Activated CD4-positive, alpha-beta T cell treated with anti-CD3 and anti-CD28 coated beads, Interleukin-2, amount 10 ng/mL, durations not matched to agents 7 days and 5 days (primary cell): ENCODE measurements at places on chromosomes 2 and 18. TPM values are rescaled to one million over a fixed set of nuclear protein-coding genes. Genes with fewer than 3 reads are reported as not detected.

DNA sequence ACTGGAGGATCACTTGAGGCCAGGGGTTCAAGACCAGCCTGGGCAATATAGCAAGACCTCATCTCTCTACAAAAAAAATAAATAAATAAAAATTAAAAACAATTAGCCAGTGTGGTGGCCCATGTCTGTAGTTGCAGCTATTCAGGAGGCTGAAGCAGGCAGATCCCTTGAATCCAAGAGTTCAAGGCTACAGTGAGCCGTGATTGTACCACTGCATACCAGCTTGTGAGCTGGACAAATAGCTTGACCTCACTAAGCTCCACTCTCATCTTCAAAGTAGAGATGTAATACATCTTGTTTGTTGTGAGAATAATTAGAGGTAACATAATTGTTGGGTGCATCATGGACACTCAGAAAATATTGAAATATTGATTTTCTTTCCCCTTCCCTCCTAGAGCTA, 31.1 kb upstream of the MAPRE2 start:
- DNase-seq, result no peak
- no peaks in the 10 kb centered on the region for H3K27me3 ChIP-seq
- H3K4me1 ChIP-seq, result no peaks in the 10 kb centered on the region
- H3K27ac ChIP-seq, result no peak overlapping the region
- no peak overlapping the region for H3K4me3 ChIP-seq

GRCh38 chr2:239625971-239626734, 225.3 kb upstream of the HDAC4 start:
- peaks cover 30% of the 10 kb centered on the region for H3K4me1 ChIP-seq
- H3K27ac ChIP-seq, result no peak overlapping the region
- no peak overlapping the region for H3K4me3 ChIP-seq
- peaks cover 2% of the 10 kb centered on the region for H3K27me3 ChIP-seq
- no peaks in the 10 kb centered on the region for H3K36me3 ChIP-seq

GRCh38 chr2:5076599-5076998, 615.6 kb upstream of the SOX11 start:
- no peak overlapping the region for H3K4me3 ChIP-seq
- DNase-seq, result no peak
- no peaks in the 10 kb centered on the region for H3K4me1 ChIP-seq
- no peak overlapping the region for H3K27ac ChIP-seq
- H3K36me3 ChIP-seq, result no peaks in the 10 kb centered on the region
- no peaks in the 10 kb centered on the region for H3K27me3 ChIP-seq

- H3K4me1 ChIP-seq, result peaks cover 4% of the 10 kb centered on the region
- no peaks in the 10 kb centered on the region for H3K27me3 ChIP-seq
- H3K36me3 ChIP-seq, result peaks cover 6% of the 10 kb centered on the region
- no peak overlapping the region for H3K27ac ChIP-seq
Observed at GRCh38 chr18:49142216-49142615, 191.5 kb upstream of the SMAD7 start.

GRCh38 chr2:9057939-9058761, 54.7 kb upstream of the MBOAT2 start:
- no peak overlapping the region for H3K27ac ChIP-seq
- peaks cover 8% of the 10 kb centered on the region for H3K4me1 ChIP-seq
- DNase-seq, result no peak
- peaks cover 2% of the 10 kb centered on the region for H3K27me3 ChIP-seq

Gene REG3A
- total RNA-seq, result not detected

DNA sequence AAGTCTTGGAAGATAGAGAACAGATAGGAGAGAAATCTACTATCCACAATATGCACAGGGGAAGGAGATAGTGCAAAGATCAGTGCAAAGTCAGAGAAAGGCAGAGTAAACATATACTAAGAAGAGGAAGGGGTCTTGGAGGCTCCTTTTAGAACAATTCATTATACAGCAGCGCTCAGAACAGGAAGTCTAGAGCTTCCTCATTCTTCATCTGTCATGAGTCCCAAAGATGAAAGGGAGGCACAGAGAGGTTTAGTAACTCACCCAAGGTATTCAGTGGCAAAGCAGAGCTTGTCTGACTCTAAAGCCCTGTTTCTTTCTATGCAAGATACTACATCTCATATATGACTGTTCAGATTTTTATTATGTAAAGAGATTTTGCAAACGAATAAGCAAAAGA, 1.4 kb downstream of the SP110 start:
- peak overlapping the region; percentile 99 for H3K27ac ChIP-seq
- peak; percentile 38 for DNase-seq
- H3K4me3 ChIP-seq, result peak overlapping the region; percentile 99
- H3K36me3 ChIP-seq, result peaks cover 61% of the 10 kb centered on the region
- no peaks in the 10 kb centered on the region for H3K27me3 ChIP-seq

DNA sequence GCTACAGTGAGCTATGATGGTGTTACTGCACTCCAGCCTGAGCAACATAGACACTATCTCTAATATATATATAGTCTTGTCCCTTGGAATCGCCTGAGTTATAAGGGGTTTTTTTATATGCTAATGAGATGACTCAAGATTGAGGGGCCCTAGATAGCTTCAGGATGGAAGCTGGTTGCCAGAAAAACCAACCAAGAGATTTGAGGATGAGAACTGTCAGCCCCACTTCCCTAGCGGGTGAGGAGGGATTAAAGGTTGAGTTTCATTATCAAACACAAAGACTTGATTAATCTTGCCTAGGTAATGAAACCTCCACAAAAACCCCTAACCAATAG, 12.6 kb upstream of the GALM start:
- no peaks in the 10 kb centered on the region for H3K27me3 ChIP-seq
- peak overlapping the region; percentile 16 for H3K4me3 ChIP-seq
- peaks cover 23% of the 10 kb centered on the region for H3K36me3 ChIP-seq
- no peak for DNase-seq
- H3K27ac ChIP-seq, result peak overlapping the region; percentile 90

Gene VSNL1
- not detected for total RNA-seq

DNA sequence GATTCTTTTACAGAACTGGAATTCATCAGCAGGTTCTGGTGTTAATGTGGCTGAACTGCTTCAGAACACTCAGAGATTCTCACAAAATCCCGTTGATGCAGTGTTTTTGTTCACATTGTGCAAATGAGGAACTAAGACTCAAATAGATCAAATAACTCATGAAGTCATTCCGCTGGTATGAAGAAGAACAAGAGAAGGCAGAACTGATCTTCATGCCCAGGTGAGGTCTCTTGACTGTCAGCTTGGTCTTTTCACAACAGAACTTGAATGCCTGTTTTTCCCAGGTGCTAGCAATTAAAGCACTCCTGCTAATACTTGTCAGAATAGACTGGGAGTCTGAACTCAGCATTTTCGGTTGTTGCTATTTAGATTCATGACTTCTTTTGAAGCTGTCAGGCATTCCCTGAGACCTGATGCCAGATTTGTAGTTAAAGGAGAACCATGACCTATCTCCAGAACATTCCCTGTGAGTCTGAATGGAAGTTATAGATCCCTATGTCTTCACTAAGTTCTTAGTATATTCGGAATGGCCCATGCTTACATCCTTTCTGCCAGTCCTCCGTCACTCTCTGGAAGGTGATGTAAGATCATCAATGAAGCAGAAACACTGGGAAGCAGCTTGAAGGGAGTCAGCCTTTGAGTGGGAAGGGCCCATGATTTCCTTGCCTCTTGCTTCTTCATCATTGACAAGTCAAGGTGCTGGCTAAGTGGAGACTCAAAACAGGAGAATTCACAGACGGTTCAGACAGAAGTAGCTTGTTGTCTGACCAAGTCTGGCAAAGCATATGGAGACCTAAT, 155.7 kb downstream of the MTCL1 start:
- H3K27ac ChIP-seq, result no peak overlapping the region
- DNase-seq, result no peak
- no peaks in the 10 kb centered on the region for H3K27me3 ChIP-seq
- no peaks in the 10 kb centered on the region for H3K4me1 ChIP-seq
- H3K4me3 ChIP-seq, result no peak overlapping the region
- H3K36me3 ChIP-seq, result no peaks in the 10 kb centered on the region

GRCh38 chr2:46493241-46493970, 14.0 kb downstream of the TMEM247 start:
- DNase-seq, result no peak
- no peaks in the 10 kb centered on the region for H3K4me1 ChIP-seq
- H3K4me3 ChIP-seq, result no peak overlapping the region
- no peak overlapping the region for H3K27ac ChIP-seq
- no peaks in the 10 kb centered on the region for H3K36me3 ChIP-seq
- H3K27me3 ChIP-seq, result peaks cover 8% of the 10 kb centered on the region

- peaks cover 2% of the 10 kb centered on the region for H3K27me3 ChIP-seq
- no peak for DNase-seq
- H3K4me3 ChIP-seq, result no peak overlapping the region
- no peak overlapping the region for H3K27ac ChIP-seq
- H3K36me3 ChIP-seq, result no peaks in the 10 kb centered on the region
Observed at GRCh38 chr2:217875138-217875537, 127.7 kb downstream of the TNS1 start.

Gene DOCK10
- total RNA-seq, result 281 TPM

GRCh38 chr18:22556222-22557167, 138.8 kb upstream of the CTAGE1 start:
- peaks cover 37% of the 10 kb centered on the region for H3K27me3 ChIP-seq
- peaks cover 2% of the 10 kb centered on the region for H3K4me1 ChIP-seq
- H3K27ac ChIP-seq, result no peak overlapping the region
- no peaks in the 10 kb centered on the region for H3K36me3 ChIP-seq
- H3K4me3 ChIP-seq, result no peak overlapping the region

Gene HOXD12
- not detected for total RNA-seq

DNA sequence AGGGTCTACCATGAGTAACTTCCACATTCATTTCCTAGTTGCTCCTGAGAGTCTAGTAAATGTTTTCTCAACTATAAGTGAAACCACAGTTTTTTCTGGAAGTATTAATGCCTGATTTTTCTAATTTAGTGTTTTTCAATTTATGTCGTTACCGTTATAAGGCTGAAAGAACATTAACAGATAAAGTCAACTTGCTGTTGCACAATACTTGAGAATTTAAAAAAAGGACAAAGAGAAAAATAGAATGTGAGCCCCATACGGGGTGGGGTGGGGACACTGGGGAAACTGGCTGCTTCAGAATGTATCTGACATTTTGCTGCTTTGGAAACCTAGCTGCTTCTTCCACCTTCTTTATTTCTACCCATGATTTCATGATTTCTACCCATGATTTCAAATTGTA, 26.2 kb downstream of the CNOT11 start:
- no peak overlapping the region for H3K27ac ChIP-seq
- no peak overlapping the region for H3K4me3 ChIP-seq
- H3K27me3 ChIP-seq, result no peaks in the 10 kb centered on the region
- H3K4me1 ChIP-seq, result peaks cover 7% of the 10 kb centered on the region

DNA sequence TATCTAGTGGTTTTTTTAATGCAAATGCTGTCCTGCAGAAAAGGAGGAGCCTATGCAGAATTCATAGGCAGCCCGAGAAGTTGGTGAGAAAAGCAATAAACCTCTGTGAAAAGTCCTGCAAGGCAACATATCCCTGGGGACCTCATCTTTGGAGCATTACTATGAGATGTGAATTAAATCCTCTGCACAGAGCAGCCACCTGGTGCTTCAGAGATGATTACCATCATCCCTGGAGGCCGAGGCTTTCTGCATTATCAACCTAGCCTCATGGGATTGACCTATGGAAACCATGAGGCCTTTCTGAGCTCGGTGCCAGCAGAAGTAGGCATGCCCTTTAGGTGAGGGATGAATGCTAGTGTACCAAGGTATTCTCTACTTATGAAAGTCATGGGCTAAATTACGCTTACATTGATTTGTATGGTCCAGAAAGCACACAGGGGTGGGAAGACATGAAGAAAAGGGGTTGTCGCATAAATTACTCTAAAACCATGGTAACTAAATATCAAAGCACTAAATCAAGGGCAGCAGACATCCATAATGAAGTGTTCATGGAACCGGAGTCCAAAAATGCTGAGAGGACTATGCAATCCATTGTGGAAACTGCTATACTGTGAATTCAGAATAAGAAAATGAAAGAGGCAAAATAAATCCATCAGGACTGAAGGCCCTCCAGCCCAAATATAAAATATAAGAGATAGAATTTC, 623.5 kb upstream of the DDX18 start:
- DNase-seq, result no peak
- no peak overlapping the region for H3K27ac ChIP-seq
- H3K4me1 ChIP-seq, result no peaks in the 10 kb centered on the region
- no peaks in the 10 kb centered on the region for H3K27me3 ChIP-seq

DNA sequence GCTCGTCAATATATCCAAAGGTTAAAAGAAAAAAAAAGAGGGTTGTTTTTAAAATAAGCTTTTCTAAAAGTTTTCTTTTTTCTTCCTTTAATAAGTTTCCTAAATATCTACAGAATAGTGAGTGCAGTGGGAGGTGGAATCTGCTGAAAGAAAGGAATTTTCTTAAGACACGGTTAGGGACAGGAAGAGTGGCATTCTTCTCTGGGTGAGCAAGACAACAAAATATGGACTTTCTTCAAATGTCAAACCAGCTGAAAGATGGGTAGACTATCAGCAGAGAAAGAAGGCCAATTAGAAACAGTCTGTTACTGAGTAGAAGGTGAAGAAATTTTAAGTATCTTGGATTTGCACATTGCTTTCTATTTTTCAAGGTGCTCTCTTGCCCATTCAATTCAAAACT, 222.7 kb upstream of the PIK3C3 start:
- no peak for DNase-seq
- no peaks in the 10 kb centered on the region for H3K36me3 ChIP-seq
- no peaks in the 10 kb centered on the region for H3K4me1 ChIP-seq
- H3K4me3 ChIP-seq, result no peak overlapping the region
- H3K27me3 ChIP-seq, result no peaks in the 10 kb centered on the region

Gene TFCP2L1
- total RNA-seq, result 0.02 TPM

- H3K4me1 ChIP-seq, result peaks cover 44% of the 10 kb centered on the region
- peaks cover 33% of the 10 kb centered on the region for H3K36me3 ChIP-seq
- DNase-seq, result peak; percentile 36
Observed at GRCh38 chr2:85578243-85579180, 1.1 kb downstream of the VAMP8 start.

- no peak for DNase-seq
- H3K27me3 ChIP-seq, result no peaks in the 10 kb centered on the region
- no peak overlapping the region for H3K4me3 ChIP-seq
- no peaks in the 10 kb centered on the region for H3K4me1 ChIP-seq
- no peaks in the 10 kb centered on the region for H3K36me3 ChIP-seq
Observed at GRCh38 chr2:214311031-214311533, 99.8 kb upstream of the VWC2L start.

- DNase-seq, result no peak
- H3K36me3 ChIP-seq, result no peaks in the 10 kb centered on the region
- H3K27ac ChIP-seq, result no peak overlapping the region
- H3K4me3 ChIP-seq, result no peak overlapping the region
- no peaks in the 10 kb centered on the region for H3K27me3 ChIP-seq
- H3K4me1 ChIP-seq, result no peaks in the 10 kb centered on the region
Observed at GRCh38 chr18:30522288-30522929, 520.1 kb downstream of the DSC3 start.

DNA sequence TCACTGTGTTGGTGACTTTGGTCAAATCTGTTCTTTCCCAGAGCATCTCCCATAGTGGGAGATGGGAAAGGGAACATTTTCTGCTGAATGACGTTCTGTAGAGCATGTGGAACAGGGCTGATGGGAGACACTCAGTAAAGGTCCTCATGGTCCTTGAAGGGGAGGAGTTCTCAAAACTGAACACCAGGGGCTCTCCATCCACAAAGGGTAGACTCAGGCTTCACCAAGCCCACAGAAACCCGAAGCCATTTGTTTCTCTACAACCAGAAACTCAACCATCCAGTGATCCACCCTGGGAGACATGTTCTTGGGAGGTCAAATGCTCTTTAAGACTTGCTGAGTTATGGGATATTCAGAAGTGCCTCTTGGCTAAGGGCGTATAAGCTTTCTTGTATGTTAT, 131.8 kb downstream of the ACOXL start:
- no peak overlapping the region for H3K4me3 ChIP-seq
- peaks cover 63% of the 10 kb centered on the region for H3K4me1 ChIP-seq
- H3K27ac ChIP-seq, result no peak overlapping the region

GRCh38 chr2:203077451-203077850, 62.8 kb downstream of the NBEAL1 start:
- H3K27me3 ChIP-seq, result no peaks in the 10 kb centered on the region
- H3K4me3 ChIP-seq, result no peak overlapping the region
- no peak for DNase-seq
- H3K27ac ChIP-seq, result no peak overlapping the region
- peaks cover 6% of the 10 kb centered on the region for H3K36me3 ChIP-seq
